ENCODE measurements at places on chromosomes 1 and 21.
A peak's percentile ranks its signal among the peaks of the same experiment; 100 is the strongest.

DNA sequence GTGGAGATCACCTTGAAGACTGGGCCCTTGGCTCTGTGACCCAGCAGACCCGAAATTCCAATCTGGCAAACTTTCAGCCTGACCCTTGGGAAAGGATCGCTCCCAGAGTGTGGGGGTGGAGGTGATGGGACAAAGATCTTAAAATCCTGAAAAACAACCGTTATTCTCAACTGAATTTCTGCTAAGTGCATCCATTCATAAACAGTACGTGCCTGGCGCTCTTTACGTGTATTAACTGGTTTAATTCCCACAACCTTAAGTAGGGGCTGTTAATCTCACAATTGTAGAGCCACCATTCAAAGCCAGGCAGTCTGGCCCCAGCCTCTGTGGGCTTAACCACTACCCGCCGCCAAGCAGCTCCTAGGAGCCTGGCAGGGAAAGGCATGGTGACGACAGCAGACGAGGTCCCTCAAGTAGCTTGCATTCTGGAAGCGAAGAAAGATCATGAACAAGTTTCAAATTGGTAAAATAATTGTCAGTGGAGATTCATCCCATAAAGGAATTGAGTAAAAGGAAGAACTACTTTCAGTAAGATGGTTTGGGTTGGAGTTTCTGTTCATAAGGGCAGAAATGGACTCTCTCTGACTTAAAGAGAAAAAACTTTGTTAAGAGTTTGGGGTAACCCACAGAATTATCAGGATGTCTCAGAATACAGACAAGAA, 11.4 kb upstream of the RGS16 start:
- peak overlapping the region; percentile 73 for H3K4me3 ChIP-seq
- peaks cover 58% of the 10 kb centered on the region for H3K4me1 ChIP-seq
- peak overlapping the region; percentile 84 for H3K27ac ChIP-seq
- H3K36me3 ChIP-seq = no peaks in the 10 kb centered on the region

DNA sequence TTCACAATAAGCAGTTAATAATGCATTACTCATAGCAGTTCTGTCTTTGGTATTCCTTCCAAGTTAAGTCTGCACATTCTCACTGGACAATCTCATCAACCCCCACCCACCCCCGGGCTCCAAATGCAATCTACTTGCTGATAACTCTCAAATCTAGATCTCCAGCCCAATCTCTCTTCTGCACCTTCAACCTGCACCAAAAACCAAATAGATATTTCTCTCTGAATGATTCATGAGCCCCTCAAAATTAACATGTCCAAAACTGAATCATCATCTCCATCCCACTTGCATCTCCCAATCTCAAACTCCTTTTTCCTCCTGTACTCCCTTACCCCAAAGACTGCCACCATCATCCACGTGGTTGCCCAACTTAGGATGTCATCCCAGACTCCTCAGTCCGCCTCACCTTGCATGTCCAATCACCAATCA, 2.7 kb downstream of the DOCK7 start:
- H3K27ac ChIP-seq = no peak overlapping the region
- H3K27me3 ChIP-seq = no peaks in the 10 kb centered on the region
- H3K4me1 ChIP-seq = peaks cover 25% of the 10 kb centered on the region
- peaks cover 2% of the 10 kb centered on the region for H3K36me3 ChIP-seq
- no peak for DNase-seq
- no peak overlapping the region for H3K4me3 ChIP-seq

GRCh38 chr1:10520497-10520896, 45.7 kb downstream of the PEX14 start:
- H3K27ac ChIP-seq = no peak overlapping the region
- DNase-seq = no peak
- H3K27me3 ChIP-seq = no peaks in the 10 kb centered on the region
- peaks cover 39% of the 10 kb centered on the region for H3K4me1 ChIP-seq
- no peak overlapping the region for H3K4me3 ChIP-seq

GRCh38 chr21:45355573-45355972, 49.4 kb upstream of the COL18A1 start:
- DNase-seq = peak; percentile 39
- H3K27ac ChIP-seq = no peak overlapping the region
- no peaks in the 10 kb centered on the region for H3K36me3 ChIP-seq
- peaks cover 10% of the 10 kb centered on the region for H3K27me3 ChIP-seq

DNA sequence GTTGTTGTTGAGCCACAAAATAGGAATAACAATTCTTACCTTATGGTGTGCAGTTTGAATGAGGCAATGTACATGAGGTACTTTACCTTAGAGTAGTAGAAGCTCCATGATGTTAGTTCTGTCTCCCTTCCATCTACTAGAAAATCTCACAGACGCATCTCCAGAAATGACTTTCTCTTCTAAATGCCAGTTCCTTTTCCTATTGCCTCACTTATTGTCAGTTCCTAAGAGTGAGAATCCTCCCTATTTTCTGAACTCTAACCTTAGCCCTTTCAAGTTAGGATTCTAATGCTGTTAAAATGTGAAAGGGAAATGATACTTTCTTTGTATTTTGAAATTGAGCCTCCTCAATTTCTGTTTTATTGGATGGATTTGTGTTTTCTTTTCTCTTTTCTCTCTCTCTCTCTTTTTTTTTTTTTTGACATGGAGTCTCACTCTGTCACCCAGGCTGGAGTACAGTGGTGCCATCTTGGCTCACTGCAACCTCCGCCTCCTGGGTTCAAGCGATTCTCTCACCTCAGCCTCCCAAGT, 18.6 kb upstream of the MAPKAPK2 start:
- no peak overlapping the region for H3K27ac ChIP-seq
- H3K4me1 ChIP-seq = peaks cover 33% of the 10 kb centered on the region
- no peak overlapping the region for H3K4me3 ChIP-seq
- H3K27me3 ChIP-seq = peaks cover 16% of the 10 kb centered on the region
- H3K36me3 ChIP-seq = no peaks in the 10 kb centered on the region

- H3K27ac ChIP-seq = no peak overlapping the region
- no peaks in the 10 kb centered on the region for H3K27me3 ChIP-seq
- no peak for DNase-seq
- peaks cover 12% of the 10 kb centered on the region for H3K36me3 ChIP-seq
- no peak overlapping the region for H3K4me3 ChIP-seq
Measured at GRCh38 chr21:36166705-36167104, 10.1 kb downstream of the DOP1B start.

DNA sequence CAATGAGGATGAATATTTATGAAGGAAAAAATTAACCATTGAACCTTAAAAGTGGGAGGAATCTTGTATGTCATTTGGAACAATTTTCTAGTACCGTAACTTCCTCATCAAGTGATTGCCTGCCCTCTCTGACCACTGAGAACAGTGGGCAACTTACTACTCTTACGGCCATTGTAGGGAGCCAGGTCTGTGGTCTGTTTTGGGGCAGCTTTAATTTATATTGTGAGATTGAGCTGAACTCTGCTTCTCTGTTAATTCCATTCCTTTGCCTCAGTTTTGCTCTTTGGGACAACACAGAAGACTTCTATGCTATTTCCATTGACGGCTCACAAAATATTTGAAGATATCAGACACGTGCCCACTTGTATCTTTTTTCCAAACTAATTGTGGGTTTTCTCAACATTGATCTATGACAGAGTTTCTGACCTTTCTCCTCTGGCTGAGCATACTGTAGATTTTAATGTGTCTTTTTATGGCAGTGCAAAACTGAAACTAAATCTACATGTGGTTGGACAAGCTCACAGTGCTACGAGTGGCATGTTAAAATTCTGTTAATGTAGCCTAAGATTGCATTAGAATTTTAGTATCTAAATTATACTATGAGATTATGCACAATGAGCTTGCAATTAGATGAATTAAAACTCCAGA, 27.8 kb upstream of the ZNF281 start:
- no peak overlapping the region for H3K27ac ChIP-seq
- H3K4me1 ChIP-seq = peaks cover 11% of the 10 kb centered on the region
- DNase-seq = no peak
- no peaks in the 10 kb centered on the region for H3K27me3 ChIP-seq
- peak overlapping the region; percentile 25 for H3K4me3 ChIP-seq

GRCh38 chr1:1318131-1318652, 6.3 kb downstream of the INTS11 start:
- peaks cover 23% of the 10 kb centered on the region for H3K4me1 ChIP-seq
- H3K36me3 ChIP-seq = peaks cover 7% of the 10 kb centered on the region

DNA sequence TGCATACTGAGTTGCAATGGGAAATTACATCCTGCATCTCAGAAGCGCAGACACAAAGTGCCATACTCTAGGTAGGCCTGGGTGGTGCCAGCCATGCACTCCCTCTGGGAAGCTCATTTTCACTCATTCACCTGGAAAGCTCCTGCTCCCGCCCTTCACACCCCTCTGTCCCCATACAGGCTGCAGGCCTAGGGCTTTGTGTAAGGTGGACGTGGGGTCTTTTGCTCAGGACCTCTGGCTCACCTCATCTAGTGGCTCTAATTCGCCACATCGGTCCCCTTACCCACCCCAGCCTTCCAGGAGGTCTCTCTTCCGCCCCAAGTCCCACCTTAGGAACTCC, 751 bp downstream of the MRPS15 start:
- H3K4me1 ChIP-seq = peaks cover 34% of the 10 kb centered on the region
- H3K36me3 ChIP-seq = peaks cover 29% of the 10 kb centered on the region
- DNase-seq = no peak
- H3K27ac ChIP-seq = peak overlapping the region; percentile 97
- H3K4me3 ChIP-seq = peak overlapping the region; percentile 99
- no peaks in the 10 kb centered on the region for H3K27me3 ChIP-seq

- no peak overlapping the region for H3K27ac ChIP-seq
- no peaks in the 10 kb centered on the region for H3K36me3 ChIP-seq
- H3K4me1 ChIP-seq = no peaks in the 10 kb centered on the region
- peaks cover 10% of the 10 kb centered on the region for H3K27me3 ChIP-seq
Measured at GRCh38 chr1:99347041-99347684, 82.9 kb downstream of the PLPPR4 start.

DNA sequence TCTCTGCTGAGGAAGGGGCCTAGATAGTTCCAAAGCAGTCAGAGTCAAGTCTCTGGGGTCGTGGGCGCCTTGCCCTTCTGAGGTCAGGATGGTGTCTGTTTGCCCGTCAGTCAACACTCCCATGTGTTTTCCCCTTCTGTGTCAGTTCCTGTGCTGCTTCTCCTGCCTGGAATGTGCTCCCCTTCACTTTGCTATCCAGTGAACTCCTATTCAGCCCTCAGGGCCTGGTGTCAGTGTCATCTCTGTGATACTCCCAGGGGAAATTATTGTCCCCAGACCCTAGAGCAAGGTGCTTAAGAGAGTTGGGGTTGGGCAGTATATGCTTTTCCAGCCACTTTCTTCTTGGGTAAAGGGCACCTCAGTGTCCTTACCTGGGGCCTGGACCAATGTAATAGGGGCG, 45.8 kb upstream of the SYNC start:
- no peaks in the 10 kb centered on the region for H3K36me3 ChIP-seq
- no peak overlapping the region for H3K4me3 ChIP-seq
- peaks cover under 1% of the 10 kb centered on the region for H3K4me1 ChIP-seq

GRCh38 chr1:42419126-42419821, 36.5 kb downstream of the ZMYND12 start:
- peaks cover 2% of the 10 kb centered on the region for H3K27me3 ChIP-seq
- H3K4me3 ChIP-seq = no peak overlapping the region
- H3K4me1 ChIP-seq = no peaks in the 10 kb centered on the region
- DNase-seq = no peak

DNA sequence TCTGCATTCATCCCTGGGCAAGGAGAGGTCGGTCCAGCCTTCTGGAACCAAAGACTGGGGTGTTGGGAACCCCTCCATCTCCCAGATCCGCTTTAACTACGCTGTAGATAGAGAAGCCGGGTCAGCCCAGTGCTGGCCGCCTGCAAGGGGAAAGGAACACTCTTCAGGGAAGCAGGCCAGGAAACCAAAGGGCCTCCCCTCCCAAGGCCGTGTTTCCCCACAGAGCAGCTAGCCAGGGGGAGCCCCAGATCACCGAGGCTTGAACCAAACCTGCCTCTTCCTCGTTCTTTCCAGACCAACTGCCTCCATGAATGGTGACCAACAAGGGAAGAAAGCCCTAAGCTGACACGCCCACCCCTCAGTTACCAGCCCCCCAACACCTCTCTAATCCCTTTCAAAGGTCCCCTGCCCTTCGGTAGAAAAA, 1.2 kb upstream of the CHD5 start:
- no peak for DNase-seq
- peaks cover 44% of the 10 kb centered on the region for H3K4me1 ChIP-seq
- H3K27me3 ChIP-seq = peaks cover 41% of the 10 kb centered on the region
- no peak overlapping the region for H3K27ac ChIP-seq
- peaks cover 12% of the 10 kb centered on the region for H3K36me3 ChIP-seq
- H3K4me3 ChIP-seq = no peak overlapping the region

DNA sequence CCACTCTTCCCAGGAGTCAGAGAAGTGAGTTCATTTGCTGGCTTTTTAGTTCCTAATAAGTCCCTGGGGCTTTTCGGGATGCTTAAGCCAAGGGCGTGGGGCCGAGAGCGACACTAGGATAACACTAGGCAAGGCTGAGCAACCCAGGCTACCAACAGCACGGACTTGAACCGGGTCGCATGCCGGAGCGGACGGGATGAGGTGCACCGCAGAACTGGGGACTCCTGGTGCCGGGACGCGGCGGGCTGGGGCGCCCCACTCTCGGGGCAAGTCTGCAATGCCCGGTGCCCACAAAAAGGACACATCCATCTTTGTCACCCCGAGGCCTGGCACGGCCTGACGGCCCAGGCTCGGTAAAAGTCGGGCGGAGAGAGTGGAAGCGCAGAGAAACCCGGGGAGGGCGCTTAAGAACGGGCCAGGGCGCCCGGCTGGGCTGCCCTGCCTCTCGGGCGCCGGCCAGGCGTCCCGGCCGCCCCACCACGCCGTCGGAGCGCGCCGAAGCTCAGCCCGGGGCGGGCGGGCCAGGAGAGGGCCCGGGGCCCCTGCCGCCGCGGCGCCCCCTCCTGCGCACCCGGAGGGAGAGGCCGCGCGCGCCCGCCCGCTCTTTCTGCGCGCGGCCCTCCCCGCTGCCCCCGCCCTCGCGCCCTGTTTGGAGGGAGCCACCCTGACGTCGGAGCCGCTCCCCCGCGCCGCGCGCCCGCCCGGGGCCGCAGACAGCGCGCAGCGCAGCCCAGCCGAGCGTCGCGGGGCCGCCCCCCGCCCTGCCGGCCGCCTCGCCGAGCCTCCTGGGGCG, at the start of gene NBL1:
Gene NBL1 (plus strand): TSS at position 710 of the 793 bp plus-strand sequence. CDS start 10,720 bp downstream, outside the sequence.
- peaks cover 29% of the 10 kb centered on the region for H3K4me1 ChIP-seq
- peak within 1 kb of the TSS; percentile 63 for H3K27ac ChIP-seq
- H3K36me3 ChIP-seq = peaks cover 1% of the 10 kb centered on the region
- peak within 1 kb of the TSS; percentile 96 for H3K4me3 ChIP-seq

GRCh38 chr1:35454616-35455015, 102.6 kb downstream of the KIAA0319L start:
- peak overlapping the region; percentile 27 for H3K27ac ChIP-seq
- no peaks in the 10 kb centered on the region for H3K27me3 ChIP-seq
- peaks cover 34% of the 10 kb centered on the region for H3K4me1 ChIP-seq
- H3K4me3 ChIP-seq = no peak overlapping the region
- DNase-seq = peak; percentile 27

- no peaks in the 10 kb centered on the region for H3K36me3 ChIP-seq
- DNase-seq = no peak
- no peak overlapping the region for H3K4me3 ChIP-seq
- H3K4me1 ChIP-seq = no peaks in the 10 kb centered on the region
- peaks cover 26% of the 10 kb centered on the region for H3K27me3 ChIP-seq
- H3K27ac ChIP-seq = no peak overlapping the region
Measured at GRCh38 chr1:111921948-111922347, 67.5 kb downstream of the KCND3 start.
